ENCODE measurements at places on chromosomes 4 and X.

DNA sequence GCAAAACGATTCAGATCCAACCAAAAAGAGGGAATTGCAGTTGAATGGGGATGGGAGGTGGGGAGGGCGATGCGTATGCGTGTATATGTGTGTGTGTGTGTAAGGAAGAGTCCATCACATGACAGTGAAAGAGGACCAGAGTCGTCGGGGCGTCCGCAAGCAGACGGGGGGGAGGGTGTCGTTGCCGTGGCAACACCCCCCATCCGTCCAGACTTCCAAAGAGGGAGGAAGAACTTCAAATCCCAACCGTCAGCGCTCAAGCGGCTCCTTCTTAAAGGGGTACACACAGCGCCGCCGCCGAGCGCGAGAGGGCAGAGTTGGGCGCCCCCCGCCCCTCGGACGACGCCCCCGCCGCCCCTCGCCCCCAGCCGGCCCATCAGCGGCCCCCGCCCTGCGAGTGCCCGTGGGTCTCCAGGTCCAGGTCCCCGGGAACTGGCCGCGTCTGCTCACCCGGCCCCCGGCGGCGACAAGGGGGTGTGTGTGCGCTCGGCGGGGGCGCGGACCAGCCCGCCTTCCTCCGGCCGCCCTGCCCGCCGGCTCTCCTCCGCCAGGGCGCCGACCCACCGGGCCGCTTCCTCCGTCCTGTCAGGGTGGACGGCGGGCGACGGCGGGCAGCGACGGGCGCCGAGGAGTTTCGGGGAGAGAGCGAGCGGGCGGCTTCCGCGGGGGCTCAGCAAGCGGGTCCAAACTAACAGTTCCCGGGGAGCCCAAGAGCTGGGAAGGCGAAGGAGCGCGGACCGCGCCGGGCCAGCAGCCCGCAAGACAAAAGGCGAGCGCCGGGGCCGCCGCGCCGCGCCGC lies 685 bp downstream of the LCORL start:
- DNase-seq = no peak

GRCh38 chr4:13918110-13918509 lies 290.6 kb upstream of the BOD1L1 start:
- no peak for DNase-seq

GRCh38 chrX:108736509-108737479 lies at the start of gene IRS4:
Gene IRS4 (minus strand): TSS chrX:108736563.
- DNase-seq = no peak

DNA sequence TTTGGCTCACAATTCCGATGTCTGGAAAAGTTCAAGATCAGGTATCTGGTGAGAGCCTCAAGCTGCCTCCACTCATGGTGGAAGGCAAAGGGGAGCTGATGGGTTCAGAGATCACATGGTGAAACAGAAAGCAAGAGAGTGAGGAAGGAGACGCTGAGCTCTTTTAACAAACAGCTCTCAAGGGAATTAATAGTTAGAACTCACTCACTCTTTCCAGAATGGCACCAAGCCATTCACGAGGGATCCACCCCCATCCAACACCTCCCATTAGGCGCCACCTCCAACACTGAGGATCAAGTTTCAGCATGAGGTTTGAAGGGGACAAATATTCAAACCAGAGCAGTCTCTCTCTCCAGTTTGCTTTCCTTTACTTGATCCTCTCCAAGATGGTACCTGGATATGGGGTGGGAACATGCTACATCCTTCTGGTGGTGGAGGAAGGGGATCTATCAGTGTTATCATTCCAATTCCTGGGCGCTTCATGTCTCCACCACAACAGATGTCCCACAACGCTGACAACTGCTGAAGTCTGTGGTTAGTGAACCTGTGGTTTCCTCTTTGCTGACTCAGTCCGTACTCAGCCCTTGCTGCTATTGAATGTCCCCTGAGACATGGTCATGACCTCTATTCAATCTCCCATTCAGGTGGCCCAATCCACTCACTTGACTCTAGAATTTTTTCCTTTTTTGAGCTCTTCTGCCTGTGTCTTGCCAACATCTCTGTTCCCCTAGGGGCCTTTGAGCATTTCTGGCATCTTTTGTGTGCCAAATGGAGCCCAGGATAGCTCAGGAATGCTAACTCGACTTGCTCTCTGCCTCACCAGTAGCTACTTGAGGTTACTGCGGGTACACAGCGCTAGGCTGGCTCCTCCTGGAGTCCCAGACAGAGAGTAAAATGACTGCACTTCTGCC lies 395.2 kb downstream of the MID1IP1 start:
- no peak for DNase-seq

DNA sequence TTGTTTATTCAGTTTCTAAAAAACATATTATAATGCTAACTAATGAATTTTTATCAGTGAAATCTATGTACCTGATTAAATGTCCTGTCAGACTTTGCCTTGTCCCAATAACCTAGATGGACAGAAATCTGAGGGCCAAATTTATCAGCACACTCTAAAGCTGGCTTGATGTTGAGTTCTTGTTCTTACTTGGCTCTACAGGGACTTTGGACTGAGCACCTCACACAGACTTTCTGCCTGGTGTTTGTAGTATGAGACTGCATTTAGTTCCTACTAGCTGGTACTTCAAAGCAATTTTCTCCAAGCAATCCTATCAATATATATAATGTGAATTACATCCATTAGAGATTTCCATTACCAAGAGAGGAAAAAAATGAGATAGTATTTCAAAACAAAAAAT lies 37.8 kb downstream of the INTS12 start:
- no peak for DNase-seq

All from activated T-helper 1 cell treated with anti-CD3 and anti-CD28 coated beads, Interleukin-2, amount 50 U/mL, for 16 hours (primary cell).